ENCODE measurements at places on chromosomes 12 and 14. TPM values are rescaled to one million over a fixed set of nuclear protein-coding genes. Genes with fewer than 3 reads are reported as not detected.

Gene ZDHHC22
- total RNA-seq, result not detected

Gene ARHGAP9
- total RNA-seq, result 1.1 TPM

DNA sequence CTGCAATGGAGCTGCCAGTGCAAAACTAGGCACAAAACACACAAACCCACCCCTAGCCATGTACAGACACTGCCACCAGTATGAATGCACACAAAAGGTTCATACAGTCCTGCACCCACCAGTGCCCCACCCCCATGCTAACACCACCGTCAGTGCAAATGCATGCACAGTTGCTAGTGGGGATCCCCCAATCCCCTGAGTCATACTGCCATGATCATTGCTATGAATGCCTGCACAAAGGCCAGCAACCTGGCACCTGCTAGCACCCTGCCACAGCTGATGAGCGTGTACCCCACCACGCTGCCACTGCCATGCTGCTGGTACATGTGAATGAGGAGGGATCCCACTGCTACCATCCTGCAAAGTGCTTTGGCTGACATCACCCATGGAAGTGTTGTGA lies 23.9 kb downstream of the PZP start:
- DNase-seq, result no peak

DNA sequence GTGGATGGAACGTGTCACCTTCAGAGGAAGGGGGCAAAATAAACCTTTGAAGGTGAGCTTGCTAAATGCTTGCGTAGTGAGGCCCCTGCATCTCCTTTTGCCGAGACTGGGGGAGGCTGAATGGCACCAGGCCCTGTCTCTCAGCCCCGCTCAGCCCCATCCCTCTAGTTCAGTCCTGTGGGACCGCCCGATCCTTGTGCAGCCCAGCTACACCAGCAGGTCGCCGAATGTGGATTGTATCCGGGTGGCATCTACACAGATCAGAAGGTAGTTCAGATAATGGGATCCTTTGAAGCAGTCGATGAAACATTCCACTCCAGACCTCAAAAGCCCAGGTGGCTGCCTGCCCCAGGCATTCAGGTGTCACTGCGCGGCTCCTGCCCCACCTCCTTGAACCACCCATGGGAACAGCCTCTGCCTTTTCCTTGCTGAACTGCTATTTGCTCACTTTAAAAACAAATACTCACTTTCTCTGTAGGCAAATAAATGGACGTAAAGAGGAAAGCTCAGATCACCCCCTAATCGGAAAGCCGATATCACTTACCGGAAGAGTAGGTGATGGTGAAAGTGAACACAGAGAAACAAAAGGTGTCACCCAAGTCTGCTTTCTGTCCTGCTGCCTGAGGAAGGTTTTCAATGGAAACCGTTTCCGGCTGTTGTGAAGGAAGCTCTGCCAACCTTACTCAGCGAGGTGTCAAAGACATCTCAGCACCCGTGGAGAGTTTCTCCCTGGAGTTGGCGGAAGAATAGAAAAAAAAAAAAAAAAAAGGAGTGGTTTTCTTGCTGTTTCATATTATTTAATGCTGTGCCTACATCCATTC lies 100.3 kb upstream of the NCOR2 start:
- DNase-seq, result no peak

- DNase-seq, result no peak
Measured at GRCh38 chr12:103333676-103334075, 162.1 kb downstream of the C12orf42 start.

Gene TCL1B
- not detected for total RNA-seq

DNA sequence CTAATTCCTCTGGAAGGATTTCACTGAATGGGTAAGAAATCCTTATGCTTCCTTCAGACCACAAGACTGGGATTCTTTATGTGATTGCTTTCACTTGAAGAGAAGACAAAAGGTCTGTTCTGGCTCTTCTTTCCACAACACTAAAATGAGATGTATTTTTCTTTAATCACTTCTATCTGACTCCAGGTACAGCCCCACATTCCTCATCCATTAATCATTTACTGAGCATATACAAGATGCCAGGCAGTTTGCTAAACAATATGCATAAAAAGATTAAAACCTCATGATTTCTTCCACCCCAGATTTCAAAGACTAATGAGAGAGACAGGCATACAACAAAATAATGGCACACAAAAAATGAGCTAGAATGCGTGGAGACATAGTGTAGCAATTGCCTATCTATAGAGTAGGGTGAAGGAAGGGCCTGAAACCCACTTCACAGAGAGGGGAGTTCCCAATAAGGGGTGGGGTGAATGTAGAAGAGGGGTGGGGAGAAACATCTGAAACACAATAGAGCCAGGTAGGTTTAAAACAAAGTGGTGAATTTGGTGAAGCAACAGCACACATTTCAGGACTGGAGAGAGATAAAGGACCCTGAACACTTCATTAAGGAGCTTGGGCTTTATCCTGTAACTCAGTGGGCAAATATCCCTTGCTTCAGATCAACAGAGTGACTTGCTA lies 65.1 kb upstream of the PRB2 start:
- DNase-seq, result no peak

- DNase-seq, result no peak
Measured at GRCh38 chr12:73362666-73363065, 1090.5 kb downstream of the TRHDE start.

GRCh38 chr14:54175298-54175942 lies 218.8 kb upstream of the BMP4 start:
- no peak for DNase-seq

Gene NT5DC3
- total RNA-seq, result 17.0 TPM

DNA sequence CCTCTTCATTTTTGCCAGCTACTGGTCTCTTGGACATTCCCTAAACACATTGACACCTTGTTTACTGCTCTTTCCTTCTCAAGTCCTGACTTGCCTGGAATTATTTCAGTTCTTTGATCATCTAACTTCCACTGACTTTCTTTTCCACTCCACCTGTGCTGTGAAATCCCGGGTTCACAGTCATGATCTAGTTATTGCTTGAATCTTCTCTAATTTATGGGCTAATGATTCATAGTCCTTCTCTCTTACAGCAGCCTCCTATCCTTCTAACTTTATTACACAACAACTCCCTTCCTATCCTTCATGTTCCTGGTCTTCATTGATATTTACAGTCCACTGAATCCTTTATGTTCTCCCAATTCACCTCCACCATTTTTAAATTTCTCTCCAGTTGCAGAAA lies 260.1 kb downstream of the C12orf75 start:
- no peak for DNase-seq

GRCh38 chr12:14665354-14666348 lies 30.7 kb downstream of the GUCY2C start:
- DNase-seq, result no peak

Gene TMEM30B
- 11.3 TPM for total RNA-seq

GRCh38 chr14:94144765-94145164 lies 15.4 kb upstream of the IFI27L2 start:
- no peak for DNase-seq

DNA sequence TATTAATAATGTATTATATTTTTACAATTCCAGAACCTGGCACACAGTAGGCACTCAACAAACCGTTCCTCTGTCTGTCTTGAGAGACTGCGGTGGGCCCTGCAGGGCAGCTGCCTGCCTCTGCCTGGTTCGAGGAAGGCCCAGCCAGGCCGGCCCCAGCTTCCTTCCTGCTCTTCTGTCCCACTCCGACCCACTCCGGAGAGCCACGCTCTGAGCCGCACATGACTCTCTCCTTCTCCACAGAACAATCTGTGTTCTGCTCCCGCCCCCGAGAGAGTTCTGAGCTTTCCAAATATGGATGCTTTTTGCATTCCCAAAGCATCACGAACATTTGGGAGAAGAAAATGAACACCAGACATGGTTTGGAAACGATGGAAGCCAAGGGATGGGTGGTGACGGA lies 57.3 kb downstream of the TTC7B start:
- DNase-seq, result no peak

DNA sequence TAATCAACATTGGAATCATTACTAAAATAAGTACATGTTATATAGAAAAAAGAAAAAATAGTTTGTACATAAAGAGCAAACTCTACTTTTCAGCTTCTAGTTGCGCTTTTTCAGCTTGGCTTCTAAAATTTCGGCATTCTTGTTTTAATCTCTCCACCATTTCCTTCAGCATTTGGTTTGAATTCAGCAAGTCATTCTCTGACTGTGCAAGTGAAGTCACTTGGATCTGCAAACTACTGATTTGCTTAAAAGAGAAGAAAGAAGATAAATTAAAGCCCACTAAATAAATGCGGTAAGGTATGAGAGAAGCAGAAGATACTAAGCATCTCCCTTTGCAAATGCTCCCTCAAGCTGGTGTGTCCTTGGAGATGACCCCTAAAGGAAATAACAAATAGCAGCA lies 126.3 kb downstream of the CEP83 start:
- DNase-seq, result no peak

GRCh38 chr12:10736463-10736862 lies 13.3 kb upstream of the YBX3 start:
- DNase-seq, result no peak

DNA sequence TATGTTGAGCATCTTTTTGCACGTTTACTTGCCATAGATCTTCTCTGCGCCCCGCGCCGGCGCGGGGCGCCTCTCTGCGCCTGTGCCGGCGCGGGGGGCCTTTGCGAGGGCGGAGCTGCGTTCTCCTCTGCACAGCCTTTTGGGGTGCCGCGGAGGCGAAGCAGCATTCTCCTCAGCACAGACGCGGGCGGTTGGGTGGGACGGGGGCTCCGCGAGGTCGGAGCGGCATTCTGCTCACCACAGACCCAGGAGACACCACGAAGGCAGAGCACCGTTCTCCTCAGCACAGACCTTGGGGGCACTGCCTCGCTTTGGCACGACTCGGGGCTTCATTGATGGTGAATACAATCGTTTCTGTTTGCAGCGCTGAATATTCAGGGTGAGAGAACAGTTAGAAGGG lies 28.5 kb upstream of the ANHX start:
- DNase-seq, result no peak

Gene ENDOU
- total RNA-seq, result not detected

GRCh38 chr14:92969871-92970270 lies 46.9 kb downstream of the CHGA start:
- DNase-seq, result no peak

DNA sequence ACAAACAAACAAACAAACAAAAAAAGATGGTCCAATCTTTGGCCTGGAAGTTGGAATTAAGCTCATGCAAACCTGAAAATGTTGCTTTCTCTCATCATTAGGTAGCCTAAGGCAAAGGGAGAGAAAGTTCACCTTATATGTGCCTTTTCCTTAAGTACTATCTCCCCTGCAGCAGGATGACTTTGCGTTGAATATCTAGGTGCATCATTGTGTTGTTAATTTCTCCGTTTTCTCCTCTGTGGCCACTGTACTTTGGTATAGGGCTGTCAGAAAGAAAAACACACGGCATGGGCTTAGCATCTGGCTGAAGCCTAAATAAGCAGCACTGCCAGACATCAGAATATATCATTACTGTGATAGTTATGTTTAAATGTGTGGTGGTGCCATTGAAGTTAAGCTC lies 345.5 kb downstream of the BCAT1 start:
- DNase-seq, result no peak

DNA sequence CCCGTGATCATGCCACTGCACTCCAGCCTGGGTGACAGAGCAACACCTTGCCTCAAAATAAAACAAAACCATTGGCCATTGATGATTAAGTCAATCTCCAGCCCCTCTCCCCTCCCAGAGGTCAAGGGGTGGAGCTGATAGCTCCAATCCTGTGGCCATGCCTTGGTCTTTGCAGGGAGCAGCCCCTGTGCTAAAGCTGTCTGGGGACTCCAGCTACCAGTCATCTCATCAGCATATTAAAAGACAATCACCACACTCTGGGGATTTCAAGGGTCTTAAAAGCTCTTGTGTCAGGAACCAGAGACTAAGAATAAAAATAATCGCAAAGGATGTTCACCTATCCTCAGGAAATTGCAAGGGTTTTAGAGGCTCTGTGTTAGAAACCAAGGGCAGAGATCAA lies 30.6 kb downstream of the HCAR2 start:
- DNase-seq, result no peak

Gene POTEM
- not detected for total RNA-seq

Data from kidney epithelial cell (primary cell).